ENCODE measurements at places on chromosomes 5 and 9.

DNA sequence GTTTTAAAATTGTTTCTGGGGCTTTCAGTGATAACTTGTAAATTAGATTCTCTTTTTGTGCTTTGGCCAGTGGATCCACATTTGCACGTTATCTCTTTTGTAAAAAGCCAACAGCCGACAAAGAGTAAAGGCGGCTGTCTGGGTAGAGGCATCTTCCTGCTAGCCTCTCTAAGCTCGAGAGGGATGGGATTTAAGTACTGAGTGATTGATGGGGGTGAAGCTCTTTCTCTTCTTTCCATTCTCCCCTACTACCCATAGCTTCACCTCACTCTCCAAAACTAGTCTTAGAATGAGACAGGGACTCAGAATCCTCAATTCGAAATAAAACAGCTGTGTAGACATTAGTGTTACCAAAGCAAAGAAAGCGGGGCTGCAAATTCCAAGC, 3.4 kb downstream of the PBX3 start:
- no peak for DNase-seq

DNA sequence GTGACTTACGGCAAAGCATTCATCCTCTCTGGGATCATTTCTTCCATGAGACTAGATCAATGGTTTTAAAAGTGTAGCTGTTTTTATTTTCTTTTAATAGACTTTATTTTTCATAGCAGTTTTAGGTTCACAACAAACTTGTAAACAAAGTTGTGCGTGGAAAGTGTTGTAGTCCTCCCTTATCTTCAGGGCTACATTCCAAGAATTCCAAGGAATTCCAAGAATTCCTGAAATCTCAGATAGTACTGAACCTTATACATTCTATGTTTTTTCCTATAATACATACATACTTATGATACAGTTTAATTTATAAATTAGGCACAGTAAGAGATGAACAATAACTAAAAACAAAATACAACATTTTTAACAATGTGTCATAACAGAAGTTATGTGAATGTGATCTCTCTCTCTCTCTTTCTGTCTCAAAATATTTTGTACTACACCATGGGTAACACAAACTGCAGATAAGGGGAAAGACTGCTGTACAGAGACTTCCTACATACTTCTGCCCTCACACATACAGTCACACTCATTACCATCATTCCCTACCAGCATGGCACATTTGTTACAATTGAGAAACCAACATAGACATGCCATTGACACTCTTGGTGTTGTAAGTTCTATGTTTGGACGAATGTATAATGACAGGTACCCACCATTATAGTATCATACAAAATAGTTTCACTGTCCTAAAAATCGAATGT, 1933.2 kb upstream of the WWC1 start:
- DNase-seq: no peak

- DNase-seq: no peak
Observed at GRCh38 chr9:137116027-137116507, 1.5 kb upstream of the DPP7 start.

GRCh38 chr5:128597156-128597555, 59.1 kb upstream of the FBN2 start:
- DNase-seq: no peak

DNA sequence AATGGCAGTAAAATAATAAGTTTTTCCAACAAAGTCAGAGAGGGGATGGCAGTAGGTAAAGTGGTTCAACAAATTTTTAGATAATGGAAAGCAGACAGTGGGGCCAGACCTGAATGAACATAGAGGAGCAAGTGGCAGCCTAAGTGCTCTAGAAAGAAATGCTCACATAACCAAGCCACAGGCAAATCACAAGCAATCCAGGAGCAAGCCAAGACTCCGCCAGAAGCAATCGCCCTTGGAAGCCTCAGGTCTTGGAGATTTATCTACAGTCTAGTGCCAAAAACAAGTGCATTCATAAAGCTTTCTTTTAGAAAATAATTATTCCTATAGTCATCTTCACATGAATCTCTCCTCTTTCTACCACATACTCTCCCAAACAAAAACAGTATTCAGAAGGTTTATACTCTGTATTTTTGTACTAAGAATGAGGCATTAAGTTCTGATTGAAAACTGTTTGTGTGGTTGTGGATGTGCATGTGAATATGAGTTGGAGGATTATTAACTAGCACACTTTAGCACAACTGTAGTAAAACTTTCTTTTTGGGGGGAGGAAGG, 375.5 kb downstream of the CDH9 start:
- no peak for DNase-seq

- peak; percentile 79 for DNase-seq
Observed at GRCh38 chr9:15306068-15306756, 804 bp downstream of the TTC39B start.

- DNase-seq: no peak
Observed at GRCh38 chr9:91812191-91812590, 137.8 kb downstream of the ROR2 start.

DNA sequence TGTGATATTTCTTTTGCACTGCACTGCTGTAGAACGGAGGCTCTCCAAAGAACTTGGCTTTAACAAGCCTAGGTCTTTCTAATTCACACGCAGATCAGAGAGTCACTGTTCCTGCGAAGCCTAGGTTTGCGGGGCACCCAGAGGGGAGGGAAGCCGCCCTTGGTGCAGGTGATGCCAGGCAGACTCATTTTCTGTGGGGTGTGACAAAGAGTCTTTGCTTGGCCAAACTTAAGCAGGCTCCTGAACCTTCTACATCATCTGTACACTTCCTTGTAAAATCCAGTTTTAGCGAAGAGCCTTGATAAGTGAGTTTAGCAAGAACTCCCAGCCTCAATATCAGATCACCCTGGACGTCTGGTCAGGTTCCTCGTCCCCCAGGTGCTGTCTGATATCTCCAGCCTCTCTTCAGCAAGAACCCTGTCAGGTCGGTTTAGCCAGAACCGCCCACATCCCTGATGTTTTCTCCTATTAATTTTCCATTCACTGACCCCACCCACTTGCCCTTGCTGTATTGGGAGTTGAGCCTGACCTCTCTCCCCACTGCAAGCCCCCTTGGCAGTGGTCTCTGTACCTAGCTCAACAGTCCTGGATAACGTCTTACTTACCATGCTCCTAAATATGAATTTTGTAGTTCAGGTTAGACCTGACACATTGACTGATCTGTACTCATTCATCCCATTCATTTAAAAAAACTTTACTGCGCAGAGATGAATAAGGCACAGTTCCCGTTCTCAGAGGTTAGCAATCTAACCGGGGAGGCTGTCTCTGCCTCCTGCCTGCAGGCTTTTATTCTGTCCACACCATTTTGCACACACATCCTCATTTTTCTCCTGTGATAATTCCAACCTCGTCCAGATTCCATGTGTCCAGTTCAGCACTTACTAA, 880 bp upstream of the UBAC1 start:
- DNase-seq: no peak

DNA sequence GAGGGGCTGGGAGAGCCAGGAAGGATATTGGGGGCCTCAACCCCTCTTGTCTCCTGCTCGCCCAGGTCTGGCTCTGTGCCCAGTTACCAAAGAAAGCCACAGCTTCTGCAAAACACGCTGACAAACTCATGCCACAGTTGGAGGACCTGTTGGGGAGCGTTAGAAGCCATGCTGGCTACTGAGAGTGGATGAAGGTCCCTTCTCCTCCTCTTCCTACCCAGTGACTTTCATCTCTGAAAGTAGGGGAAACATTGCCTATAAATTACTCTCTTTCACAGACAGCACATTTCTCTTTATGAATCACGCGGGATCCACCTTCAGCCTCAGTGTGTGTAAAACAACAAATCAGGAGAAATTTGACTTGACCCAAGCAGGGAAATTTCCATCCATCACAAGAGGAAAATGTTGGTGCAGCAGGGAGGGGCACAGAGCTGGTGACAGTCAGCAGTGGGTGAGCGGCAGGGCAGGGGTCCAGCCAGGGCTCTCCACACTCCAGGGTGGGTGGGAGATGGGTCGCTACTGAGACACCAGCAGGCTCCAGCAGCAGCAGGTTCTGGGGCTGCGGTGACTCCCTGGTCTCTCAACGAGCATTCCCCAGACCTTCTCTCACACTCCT, 181.9 kb downstream of the FGF18 start:
- no peak for DNase-seq

- no peak for DNase-seq
Observed at GRCh38 chr5:90824436-90824835, 265.8 kb downstream of the ADGRV1 start.

GRCh38 chr9:17772223-17772622, 193.4 kb downstream of the SH3GL2 start:
- DNase-seq: no peak

GRCh38 chr5:10009802-10010201, 239.9 kb downstream of the ATPSCKMT start:
- DNase-seq: no peak

GRCh38 chr5:135425641-135426040, 21.5 kb downstream of the DCANP1 start:
- no peak for DNase-seq

GRCh38 chr9:112755016-112755427, 4.5 kb downstream of the SNX30 start:
- DNase-seq: no peak

DNA sequence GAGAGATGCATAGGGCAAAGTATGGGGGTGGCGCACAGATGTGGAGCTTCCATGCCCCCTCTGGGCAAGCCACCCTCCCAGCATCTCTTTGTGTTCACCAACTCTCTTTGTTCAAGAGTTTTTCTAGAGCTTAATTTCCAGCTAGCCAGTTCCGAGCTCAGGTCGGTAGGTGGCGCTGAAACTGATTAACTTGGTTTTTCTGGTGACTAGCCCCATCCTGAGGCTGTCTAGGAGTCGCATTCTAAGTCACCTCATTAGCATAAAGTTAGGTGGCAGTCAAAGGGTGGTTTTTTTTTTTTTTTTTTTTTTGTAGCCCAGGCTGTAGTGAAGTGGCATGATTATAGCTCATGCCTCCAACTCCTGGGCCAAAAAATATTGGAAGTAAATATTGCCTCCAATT, 476.4 kb downstream of the KDM4C start:
- DNase-seq: no peak

GRCh38 chr5:666816-667498, 26.2 kb downstream of the TPPP start:
- DNase-seq: no peak

DNA sequence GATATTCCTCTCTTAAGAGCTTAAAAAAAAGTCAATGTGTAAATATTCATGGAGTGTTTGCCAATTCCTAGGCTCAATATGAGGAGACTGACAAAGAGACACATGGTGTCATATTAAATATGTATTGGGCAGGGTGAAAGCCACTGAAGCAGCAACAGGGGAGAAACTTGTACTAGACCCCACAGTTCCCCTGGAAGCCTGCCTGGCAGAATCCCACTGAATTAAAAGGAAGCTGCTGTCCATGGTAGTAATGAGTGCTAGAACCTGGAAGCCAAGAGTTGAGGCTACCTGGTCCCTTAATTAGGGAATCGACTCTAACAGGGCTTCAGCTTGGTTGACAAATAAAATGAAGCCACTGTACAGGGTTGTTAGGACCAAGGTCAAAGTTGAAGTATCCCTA, 129.4 kb upstream of the GPR151 start:
- DNase-seq: no peak

DNA sequence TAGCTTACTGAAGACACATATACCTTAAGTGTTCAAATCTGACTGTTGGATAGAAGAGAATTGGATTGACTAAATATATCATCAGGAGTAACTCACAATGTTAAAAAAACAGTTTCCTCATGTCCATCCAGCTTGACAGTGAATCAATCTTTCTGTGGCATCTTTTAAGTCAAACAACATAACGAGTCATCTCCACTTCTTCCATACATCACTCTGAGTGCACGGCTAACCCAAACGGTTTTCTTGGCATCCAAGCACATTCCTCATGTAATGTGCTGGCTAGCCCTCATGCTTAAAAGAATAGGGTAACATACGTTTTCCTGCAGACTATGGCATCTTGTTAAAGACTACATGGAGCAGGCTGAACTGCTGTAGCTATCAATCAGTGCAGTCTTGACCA, 291.5 kb upstream of the TRPC7 start:
- DNase-seq: no peak

GRCh38 chr9:133967024-133967741, 24.9 kb downstream of the VAV2 start:
- DNase-seq: no peak

GRCh38 chr5:180159756-180160155, 49.3 kb downstream of the RASGEF1C start:
- no peak for DNase-seq

GRCh38 chr9:15417626-15418025, 5.0 kb upstream of the SNAPC3 start:
- no peak for DNase-seq

GRCh38 chr5:122458278-122458872, 146.3 kb downstream of the SNCAIP start:
- DNase-seq: no peak

DNA sequence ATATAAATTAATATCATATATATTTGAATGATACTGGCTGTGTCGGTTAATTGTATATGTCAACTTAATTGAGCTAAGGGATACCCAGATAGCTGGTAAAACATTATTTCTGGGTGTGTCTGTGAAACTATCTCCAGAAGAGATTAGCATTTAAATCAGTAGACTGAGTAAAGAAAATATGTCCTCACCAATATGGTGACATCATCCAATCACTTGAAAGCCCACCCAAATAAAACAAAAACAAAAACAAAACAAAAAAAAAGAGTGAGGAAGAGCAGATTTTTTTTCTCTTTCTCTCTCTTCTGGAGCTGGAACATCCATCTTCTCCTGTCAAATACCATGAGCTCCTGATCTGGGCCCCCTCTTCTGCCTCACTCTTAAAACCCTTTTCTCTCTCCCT, 15.7 kb upstream of the CCDC152 start:
- no peak for DNase-seq

DNA sequence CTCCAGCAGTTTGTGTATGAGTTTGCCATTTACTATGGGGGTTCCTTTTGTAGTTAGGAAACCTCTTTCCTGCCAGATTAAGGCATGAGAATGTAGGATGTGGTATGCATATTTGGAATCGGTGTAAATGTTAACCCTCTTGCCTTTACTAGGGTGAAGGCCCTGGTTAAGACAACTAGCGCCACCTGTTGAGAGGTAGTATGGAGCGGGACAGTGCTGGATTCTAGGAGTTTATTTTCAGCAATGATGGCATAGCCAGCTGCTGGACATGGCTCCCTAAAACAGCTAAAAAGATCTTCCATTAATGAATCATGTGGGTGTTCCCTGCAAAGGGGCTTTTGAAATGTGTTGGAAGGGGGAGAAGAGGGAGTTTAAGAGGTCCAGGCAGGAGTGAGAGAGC, 30.7 kb upstream of the GPX3 start:
- no peak for DNase-seq

DNA sequence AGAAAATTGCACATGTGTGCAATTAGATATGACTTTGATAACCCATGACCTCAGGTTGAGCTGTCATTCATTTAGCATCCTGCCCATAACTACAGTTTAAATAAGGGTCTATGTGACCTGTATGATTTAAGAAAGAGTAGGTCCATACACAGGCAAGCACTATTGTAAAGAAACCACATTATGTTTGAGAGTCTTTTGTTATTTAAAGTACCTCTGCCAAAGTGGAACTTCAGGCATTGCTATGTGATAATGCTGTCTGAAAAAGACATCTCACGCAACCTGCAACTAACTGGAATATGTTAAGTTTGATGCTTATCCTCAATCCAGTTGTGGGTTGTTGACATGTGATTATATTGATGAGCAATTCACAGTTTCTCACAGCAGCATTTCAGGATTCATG, 317.0 kb downstream of the TMEM161B start:
- no peak for DNase-seq

- no peak for DNase-seq
Observed at GRCh38 chr9:133543772-133544467, 9.4 kb downstream of the ADAMTSL2 start.
